ENCODE measurements at places on chromosomes 3 and 15.
A peak's percentile ranks its signal among the peaks of the same experiment; 100 is the strongest.

GRCh38 chr3:43768381-43768973 lies 77.7 kb downstream of the ABHD5 start:
- DNase-seq = peak; percentile 49

DNA sequence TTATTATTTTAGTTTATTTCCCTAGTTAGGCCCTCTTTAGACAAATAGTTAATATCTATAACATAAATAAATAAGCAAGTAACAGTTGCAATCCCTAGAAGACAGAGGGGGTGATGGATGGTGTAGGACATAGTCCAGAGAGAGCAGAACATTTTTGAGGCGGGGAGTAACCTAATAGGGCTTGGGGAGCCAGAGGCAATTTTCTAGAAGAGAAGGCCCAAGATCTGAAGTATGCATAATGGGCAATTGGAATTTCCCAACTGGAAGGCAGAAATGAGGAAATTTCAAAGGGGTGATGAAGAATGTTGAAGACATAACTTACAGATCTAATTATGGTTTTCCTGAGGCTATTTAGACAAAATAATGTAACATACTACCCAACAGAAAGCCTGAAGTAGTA lies 525.7 kb downstream of the TUSC7 start:
- DNase-seq = no peak

DNA sequence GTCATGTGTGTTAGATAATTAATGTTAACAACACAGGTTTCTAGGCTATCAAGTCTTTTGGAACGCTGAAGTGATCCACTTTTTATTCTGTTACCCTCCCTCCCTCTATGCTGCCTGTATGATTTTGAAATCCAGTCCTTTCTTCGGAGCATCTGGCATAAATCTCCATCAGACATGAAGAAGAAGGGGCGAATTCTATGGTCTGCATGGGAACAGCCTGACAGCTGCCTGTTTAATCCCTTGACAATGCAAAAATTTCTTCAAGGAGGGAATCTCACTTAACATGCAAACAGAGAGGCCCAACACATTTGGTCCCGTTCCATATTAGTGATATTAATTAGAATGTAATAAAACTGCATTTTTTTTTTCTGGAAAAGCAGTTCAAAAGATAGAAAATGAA lies 145.2 kb downstream of the VGLL3 start:
- no peak for DNase-seq

- no peak for DNase-seq
Measured at GRCh38 chr3:16326724-16327349, 61.8 kb downstream of the OXNAD1 start.

DNA sequence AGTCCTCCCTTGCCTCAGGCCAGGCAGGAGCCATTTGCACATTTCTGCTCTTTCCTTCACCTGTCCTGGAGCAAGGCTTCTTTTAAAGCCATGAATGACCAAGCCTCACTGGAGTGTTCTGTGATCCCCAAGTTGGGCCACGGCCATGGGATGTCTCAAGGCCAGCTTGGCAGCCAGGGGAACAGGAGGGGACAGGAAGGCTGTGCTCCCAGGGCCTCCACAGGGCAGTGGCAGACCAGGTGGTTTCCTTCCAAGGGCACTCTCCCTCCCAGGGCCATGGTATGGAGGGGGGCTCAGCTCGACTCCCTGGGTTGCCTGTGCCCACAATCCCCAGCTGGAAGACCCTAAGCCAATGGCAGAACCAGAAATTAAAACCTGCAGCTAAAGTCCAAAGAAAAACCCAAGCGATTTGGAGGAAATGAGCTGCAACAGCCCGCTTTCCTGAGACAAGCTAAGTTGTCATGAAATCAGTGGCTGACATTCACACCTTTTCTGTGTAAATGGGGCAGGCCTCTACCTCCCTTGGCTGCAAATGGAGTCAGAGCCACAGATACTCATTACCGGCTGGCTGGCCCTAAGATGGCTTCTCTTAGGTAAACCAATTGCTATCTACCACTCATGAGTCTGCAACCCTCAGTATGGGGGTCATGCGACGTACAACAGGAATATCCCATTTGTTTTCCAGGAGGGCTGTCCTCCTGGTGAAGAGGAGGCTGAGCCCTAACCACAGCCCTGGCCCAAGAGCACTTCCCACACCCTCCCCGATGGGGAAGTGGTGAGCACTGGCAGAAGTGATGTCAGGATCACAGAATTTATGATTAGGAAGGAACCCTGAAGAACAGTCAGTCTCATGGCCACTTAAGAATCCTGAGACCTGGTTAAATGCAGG lies 83.3 kb downstream of the SNRK start:
- no peak for DNase-seq

GRCh38 chr3:189720736-189721417 lies 89.7 kb downstream of the TP63 start:
- no peak for DNase-seq

- DNase-seq = peak; percentile 70
Measured at GRCh38 chr3:194206320-194206719, 70.4 kb downstream of the HES1 start.
